ENCODE measurements at places on chromosomes 13 and 19.
A peak's percentile ranks its signal among the peaks of the same experiment; 100 is the strongest.

DNA sequence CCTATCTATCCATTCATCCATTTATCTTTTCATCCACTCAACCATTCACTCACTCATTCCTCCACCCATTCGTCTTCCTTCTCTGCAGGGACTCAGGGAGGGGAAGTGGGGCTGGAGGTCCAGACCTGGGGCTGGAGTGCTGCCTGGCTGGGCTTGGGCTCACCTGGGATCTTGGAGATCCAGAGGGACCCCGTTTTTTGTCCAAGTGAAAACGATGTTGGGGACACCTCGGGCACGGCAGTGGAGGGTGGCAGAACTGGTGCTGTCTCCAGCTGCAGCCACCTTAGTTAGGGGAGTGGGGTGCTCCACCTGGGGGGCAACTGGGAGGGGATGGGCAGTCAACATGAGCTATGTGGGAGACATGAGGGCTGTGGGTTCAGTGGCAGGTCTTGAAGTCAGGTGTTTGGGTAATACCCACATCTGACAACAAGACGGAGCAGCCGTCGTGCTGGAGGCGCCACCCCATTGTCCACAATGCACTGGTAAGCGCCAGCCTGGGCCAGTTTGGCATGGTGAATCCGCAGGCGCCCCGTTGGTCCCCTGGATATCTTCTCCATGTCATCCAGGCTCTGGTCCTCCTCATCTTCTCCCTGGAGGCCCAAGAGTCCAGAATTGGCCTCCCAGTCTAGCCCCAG is 10.2 kb downstream of the NPHS1 start:
- no peak for DNase-seq

DNA sequence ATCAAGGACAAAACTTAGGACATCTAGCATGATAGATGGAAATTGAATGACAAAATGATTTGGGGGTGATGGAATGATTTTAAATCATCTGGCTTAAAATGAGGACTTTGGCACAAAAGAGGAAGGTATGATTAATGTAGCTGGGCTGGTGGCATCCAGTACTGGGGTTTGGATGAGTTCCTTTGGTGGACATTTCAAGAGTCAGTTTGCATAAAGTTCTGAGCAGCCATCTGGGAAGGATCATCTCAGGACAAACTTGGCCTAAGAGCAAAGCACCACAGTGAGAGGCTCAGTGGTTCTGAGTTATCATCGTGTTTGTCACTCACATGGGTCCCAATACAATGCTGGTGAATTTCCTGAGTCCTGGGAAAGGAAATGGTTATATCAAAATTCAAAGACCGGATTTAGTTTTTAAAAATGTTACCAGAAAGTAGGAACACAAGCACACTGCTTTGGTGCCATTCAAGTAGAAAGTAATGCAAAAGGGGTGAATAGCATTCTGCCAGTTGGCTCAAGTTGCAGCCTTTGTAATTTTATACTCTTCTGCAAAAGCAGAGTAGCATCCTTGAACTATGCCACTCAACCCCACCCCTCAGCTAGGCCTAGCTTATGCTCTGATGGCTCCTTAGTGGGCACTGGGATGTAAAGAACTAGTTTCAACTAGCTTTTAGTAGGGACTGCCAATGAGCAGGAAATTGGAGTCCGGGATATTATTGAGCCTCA is 219.0 kb downstream of the COG6 start:
- no peak for DNase-seq

DNA sequence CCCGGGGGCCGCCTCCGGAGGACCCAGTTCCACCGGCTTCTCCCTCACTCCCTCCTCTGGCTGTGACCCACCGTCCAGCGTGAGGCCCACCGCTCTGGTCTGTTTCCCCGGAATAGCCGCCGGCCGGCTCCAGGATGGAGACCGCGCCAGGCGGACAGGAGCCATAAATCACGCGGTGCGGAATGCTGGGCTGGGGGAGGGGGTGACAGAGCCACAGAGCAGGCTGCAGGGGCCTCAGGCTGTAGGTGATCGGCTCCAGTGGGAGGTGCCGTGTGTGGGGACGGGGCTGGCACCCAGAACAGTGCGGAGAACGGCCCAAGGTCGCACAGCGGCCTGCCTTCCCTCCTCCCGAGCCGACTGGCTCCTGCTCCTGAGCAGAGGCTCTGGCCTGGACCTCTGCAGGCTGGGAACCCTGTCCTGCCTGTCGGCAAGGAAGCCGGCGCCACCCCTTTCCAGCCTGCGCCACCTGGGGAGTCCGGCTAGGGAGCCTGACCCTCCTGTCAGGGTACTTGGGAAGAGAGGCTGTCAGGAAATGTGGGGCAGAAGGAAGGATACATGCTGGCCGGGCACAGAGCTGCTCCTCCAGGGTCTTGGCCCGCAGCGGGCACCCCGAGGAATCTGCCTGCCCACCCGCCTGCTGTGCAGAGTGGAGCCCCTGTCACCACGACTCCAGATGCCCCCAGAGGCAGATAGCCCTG is 8.3 kb downstream of the PIAS4 start:
- no peak for DNase-seq

GRCh38 chr13:45490068-45490467 is 25.3 kb downstream of the COG3 start:
- peak; percentile 4 for DNase-seq

GRCh38 chr19:44648631-44649251 is 5.0 kb downstream of the PVR start:
- DNase-seq, result no peak

DNA sequence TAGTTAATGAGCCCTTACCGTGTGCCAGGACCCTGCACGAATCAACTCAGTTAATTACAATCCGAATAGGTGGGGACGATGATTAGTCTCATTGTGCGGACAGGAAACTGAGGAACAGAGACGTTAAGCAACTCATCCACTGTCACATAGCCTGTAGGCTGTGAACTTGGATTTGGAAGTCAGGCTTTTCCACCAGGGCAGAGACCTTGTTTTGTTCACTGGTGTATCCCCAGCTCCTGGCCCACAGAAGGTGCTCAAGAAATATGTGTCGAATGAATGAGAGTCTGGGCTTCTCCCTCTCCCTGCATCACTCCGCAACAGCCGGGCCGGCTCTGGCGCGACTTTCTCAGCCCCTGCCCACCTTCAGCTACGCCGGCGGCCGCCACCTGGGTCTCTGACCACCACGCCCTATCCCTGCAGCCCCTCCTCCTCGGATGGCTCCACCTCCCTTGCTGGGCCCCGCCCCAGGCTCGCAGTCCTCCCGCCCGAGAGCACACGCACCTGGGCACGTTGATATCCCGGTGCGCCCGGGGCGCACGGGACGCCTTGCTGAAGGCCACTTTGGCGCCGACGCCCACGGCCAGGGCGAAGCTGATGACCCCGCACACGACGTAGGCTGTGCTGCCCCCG is 1.3 kb downstream of the SHISA7 start:
- no peak for DNase-seq

DNA sequence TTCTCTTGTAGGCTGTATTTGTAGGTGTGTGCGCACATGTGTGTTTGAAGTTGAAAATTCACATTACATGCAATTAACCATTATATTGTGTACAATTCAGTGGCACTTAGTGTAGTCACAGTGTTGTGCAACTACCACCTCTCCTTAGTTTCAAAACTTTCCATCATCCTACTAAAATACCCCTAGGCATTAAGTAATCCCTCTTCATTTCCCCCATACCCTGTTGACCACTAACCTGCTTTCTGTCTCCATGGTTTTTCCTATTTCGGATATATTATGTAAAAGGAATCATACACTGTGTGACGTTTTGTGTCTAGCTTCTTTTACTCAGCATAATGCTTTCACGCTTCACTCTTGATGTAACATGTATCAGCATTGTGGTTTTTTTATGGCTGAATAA is 16.1 kb downstream of the LSM14A start:
- DNase-seq, result no peak

Data from CD4-positive, alpha-beta T cell treated with Interleukin-1 beta for 1 hour (primary cell).